ENCODE measurements at places on chromosomes 12 and 14.

DNA sequence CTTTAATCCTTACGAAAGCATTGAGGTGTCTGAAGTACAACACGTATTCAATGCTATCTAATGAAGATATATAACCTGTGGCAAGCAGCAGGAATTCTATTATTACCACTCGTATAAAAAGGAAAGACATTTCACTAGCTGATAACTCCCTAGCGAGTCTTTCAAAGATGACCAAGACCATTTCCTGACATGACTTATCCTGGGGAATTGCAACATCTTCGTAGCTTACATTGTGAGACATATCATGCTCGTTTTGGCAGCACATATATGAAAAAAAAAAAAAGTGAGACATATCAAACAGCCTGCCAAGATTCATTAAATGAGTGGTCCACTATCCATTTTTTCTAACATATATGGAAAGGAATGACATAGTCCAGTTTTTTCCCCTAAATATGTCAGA lies 337.0 kb downstream of the FSCB start:
- DNase-seq, result no peak

DNA sequence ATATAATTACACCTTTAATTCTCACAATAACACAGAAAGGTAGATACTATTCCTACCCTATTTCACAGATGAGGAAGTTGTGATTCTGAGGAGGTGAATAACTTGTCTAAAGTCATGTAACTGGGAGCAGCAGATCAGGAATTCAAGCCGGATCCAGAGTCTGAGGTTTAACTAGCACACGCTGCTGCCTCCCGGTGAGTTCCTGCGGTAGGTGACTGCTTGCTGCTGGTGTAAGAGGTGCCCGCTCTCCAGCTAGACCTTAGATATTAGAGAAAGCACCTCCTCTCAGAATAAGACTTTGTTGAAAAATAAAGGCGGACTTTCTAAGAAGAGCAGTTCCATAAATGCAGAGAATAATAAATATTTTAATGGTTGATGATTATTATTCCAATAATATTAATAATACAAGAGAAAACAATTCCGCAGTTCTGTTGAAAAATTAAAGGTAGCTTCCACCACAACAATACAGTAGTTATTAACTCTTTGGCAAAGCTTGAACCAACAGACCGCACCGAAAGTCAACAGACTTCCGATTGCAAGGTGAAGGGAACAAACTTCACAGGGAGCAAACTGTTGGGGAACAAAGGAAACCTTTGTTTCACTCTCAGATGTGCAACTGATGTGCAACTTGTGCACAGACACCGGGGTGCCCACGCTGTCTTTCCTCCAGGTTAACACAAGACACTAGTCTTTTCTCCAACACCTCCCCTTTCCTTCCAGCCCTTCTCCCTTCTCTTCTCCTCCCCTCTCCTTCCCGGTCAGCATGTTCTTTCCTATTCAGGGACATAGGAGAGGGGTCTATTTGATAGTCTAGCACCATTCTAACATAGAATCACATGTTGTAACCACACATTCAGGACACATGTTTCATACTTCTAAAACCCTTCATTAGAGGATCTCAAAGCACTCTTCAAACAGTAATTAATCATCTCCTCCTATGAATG lies 73.2 kb upstream of the EGLN3 start:
- DNase-seq, result no peak

GRCh38 chr14:46661728-46662127 lies 10.1 kb upstream of the RPL10L start:
- no peak for DNase-seq

GRCh38 chr12:132545164-132545953 lies 55.4 kb downstream of the FBRSL1 start:
- no peak for DNase-seq

- no peak for DNase-seq
Observed at GRCh38 chr12:51798501-51798900, 50.0 kb downstream of the FIGNL2 start.
